ENCODE measurements at places on chromosomes 6 and 20.

DNA sequence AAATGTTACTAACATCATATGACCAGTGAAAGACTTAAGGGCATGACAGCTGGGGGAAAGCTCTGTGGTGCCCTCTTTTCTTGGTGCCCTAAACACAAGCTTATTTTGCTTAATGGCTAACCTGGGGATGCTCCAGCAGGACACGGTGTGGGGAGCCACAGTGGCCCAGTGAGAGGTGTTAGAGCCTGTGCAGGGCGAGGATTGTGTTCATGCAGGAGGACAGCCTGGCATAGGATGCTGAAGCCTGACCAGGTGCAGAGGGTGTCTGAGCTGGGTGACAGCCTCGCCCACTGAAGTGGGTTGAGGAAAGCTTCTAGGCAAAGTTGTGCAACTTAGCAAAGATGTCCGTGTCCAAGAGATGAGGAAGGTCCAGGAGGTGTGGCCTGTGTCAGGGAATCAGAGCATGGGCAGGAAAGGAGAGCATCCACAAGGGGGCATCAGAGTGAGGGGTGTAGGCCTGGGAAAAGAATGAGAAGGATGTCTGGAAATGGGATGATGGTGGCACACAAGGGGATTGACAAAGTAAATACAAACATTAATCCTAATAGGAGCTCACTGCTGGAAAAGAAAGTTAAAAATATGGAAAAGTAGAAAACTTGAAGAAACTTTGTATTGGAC, 33.9 kb downstream of the SLC17A4 start:
- DNase-seq: peak; percentile 46

DNA sequence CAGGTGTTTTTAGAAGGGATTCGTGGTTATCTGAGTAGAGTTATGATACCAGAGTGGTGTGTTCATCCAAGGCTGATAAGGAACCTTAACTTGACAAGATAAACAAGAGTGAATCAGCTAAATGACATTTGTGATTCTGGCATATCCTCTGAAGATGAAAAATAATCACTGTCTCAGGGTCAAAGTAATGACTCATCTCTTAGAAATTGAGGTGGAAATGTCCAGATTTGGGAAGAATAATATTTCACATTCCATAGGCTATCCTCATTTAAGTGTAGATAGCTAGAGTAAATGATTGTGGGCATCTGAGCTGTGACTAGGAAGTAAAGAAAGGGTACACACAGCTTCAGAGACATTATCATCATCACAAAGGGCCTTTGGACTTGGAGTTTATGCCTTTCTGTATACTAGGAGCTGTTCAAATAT, 255.7 kb downstream of the GJA1 start:
- DNase-seq: no peak

DNA sequence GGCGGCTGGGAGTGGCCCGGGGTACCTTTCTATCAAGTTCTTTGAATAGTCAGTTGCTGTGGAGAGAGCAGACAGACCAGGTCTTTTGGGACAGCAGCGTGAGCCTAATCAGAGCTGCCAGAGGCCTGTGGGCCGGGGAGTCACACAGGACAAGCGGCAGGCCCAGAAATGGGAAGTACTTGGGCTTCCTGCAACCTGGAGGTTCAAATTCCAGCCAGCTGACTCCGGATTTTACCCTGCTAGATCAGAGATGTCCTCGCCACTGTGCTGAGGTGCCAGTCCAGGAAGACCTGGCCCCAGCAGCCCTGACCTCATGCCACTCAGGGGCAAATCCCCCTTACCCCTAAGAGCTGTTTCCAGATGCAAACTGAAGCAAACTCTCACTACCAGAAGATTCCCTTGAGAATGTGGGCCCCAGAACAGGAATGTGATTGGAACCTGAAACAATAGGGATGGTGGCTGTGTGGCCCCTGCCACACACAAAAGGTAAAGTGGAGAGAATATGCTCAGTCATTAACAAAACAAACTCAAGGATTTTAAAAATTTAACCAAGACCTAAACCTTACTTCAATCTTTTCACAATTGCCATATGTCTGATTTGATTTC, 9.7 kb downstream of the BEND3 start:
- DNase-seq: no peak

- DNase-seq: no peak
These were observed 184.8 kb downstream of the HIVEP2 start for GRCh38 chr6:142760152-142760551.

Data from RPMI8226 (cell line).